Hepatic stellate cell (primary cell): ENCODE measurements at places on chromosomes 16 and 17.

- DNase-seq: no peak
Observed at GRCh38 chr16:3835089-3835602, 45.4 kb downstream of the CREBBP start.

DNA sequence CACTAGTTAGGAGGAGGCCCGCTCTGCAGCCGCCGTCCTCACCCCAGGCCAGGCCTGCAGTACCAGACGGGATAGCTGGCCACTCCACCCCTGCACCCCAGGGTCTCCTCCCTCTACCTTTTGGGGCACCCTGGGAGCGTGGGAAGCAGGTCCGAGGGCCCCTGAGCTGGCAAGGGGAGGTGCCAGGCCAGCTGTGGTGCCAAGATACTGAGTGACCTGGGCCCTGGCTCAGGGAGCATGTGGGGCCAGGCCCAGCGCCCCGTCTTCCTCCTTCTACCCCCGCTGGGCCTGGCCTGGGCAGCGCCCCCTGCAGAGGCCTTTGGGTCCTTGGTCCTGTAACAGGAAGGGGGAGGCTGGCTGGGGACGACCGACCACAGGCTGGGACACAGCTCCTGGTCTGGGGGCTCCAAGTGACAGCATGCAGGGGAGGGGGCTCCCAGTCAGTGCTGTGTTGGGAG is 13.0 kb downstream of the PAM16 start:
- DNase-seq: no peak

DNA sequence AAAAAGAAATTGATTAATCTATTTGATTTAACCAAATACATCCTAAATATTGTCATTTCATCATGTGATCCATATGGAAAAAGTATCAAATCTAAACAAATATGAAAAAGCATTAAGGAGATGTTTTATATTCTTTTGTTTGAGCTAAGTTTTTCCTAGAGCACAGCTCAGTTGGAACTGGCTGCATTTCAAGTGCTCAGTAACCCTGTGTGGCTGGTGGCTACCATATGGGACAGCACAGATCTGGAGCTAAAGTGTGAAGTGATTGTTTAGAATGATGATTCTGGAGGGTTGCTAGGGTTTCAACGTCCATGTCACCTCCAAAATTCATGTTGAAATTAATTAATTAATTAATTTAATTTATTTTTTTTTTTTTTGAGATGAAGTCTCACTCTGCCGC is 137.5 kb downstream of the XYLT1 start:
- no peak for DNase-seq

- DNase-seq: no peak
Observed at GRCh38 chr16:10969615-10970014, 25.3 kb downstream of the CLEC16A start.

DNA sequence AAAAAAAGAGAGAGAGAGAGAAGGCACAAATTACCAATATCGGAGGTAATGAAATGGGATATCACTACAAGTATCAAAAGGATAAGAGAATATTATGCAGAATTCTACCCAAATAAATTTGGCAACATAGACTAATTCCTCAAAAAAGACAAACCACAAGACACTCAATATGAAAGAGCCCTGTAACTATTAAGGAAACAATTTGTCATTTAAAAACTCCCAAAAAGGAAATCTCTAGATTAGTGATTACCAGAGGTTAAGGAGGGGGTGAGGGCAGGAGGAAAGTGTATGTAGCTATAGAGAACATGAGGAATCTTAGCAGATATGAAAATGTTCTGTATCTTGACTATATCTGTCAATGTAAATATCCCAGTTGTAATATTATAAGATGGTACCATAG is 54.0 kb downstream of the CFDP1 start:
- DNase-seq: no peak

GRCh38 chr17:82457929-82458178 is 687 bp upstream of the NARF start:
- DNase-seq: peak; percentile 97

GRCh38 chr17:66427134-66427533 is 124.7 kb downstream of the PRKCA start:
- DNase-seq: no peak

- no peak for DNase-seq
Observed at GRCh38 chr16:73350707-73351452, 303.0 kb upstream of the ZFHX3 start.

GRCh38 chr17:44997733-44998520 is 29.8 kb upstream of the C1QL1 start:
- DNase-seq: no peak

- DNase-seq: no peak
Observed at GRCh38 chr16:17926866-17927399, 409.6 kb downstream of the NPIPA8 start.

GRCh38 chr17:39115135-39115534 is 36.3 kb downstream of the PLXDC1 start:
- DNase-seq: no peak

- peak; percentile 55 for DNase-seq
Observed at GRCh38 chr17:12756786-12757185, 32.5 kb upstream of the ARHGAP44 start.

- DNase-seq: no peak
Observed at GRCh38 chr16:61676740-61677139, 359.5 kb downstream of the CDH8 start.

DNA sequence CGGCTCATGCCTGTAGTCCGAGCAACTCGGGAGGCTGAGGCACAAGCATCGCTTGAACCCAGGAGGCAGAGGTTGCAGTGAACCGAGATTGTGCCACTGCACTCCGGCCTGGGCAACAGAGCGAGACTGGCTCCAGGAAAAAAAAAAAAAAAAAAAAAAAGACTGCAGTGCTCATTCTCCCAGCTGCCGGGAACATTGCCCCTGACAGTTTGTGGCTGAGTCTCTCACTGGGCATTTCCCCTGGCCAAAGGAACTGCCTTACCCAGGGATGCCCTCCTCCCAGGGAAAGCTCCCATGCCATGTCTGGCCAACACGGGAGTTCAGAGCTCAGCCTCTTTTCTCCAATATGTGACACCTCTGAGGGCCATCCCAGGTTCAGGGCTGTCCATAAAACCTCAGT is 21.3 kb upstream of the USP10 start:
- DNase-seq: no peak
